Occipital lobe (tissue), 3 donors: ENCODE measurements at places on chromosomes 4 and X. TPM values are rescaled to one million over a fixed set of nuclear protein-coding genes. Genes with fewer than 3 reads are reported as not detected.

OPRPN gene
- total RNA-seq, result not detected

ENPP6 gene
- total RNA-seq, result 0.94 TPM

BEX5 gene
- total RNA-seq, result 47.3 TPM

EDA gene
- 5.5 TPM for total RNA-seq

ADAM29 gene
- total RNA-seq, result 0.31 TPM

VCX3B gene
- not detected for total RNA-seq

XIAP gene
- 95.3 TPM for total RNA-seq

SLC38A5 gene
- 26.5 TPM for total RNA-seq
